ENCODE measurements at places on chromosomes 5 and 9. TPM values are rescaled to one million over a fixed set of nuclear protein-coding genes. Genes with fewer than 3 reads are reported as not detected.

GRCh38 chr5:160537940-160538339 lies 116.3 kb downstream of the PTTG1 start:
- H3K27me3 ChIP-seq, result no peaks in the 10 kb centered on the region
- DNase-seq, result peak; percentile 24
- peaks cover 14% of the 10 kb centered on the region for H3K4me1 ChIP-seq
- no peaks in the 10 kb centered on the region for H3K36me3 ChIP-seq

DNA sequence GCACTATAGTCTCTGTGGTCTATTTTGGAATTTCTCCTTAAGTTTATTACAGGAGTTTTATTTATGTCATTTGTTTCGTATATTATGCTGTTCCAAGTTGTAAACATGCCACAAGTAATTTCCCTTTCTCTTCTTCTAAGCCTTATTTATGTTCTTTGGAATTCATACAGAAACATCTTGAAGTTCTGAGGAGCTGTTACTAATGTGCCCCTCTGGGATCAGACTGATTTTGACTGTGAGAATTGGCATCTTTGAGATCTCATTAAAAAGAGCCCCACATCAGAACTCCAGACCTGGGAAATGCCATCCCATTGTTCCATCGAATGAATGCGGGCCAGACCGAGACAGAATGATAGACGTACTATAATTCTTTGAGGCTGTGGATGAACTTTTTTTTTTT lies 138.8 kb upstream of the CD180 start:
- H3K27ac ChIP-seq, result no peak overlapping the region
- H3K27me3 ChIP-seq, result peaks cover 6% of the 10 kb centered on the region
- H3K36me3 ChIP-seq, result no peaks in the 10 kb centered on the region
- no peaks in the 10 kb centered on the region for H3K4me1 ChIP-seq
- DNase-seq, result no peak

GRCh38 chr9:104795082-104795481 lies 31.2 kb downstream of the NIPSNAP3B start:
- no peak for DNase-seq
- no peak overlapping the region for H3K27ac ChIP-seq
- peaks cover 4% of the 10 kb centered on the region for H3K4me1 ChIP-seq
- H3K36me3 ChIP-seq, result peaks cover 8% of the 10 kb centered on the region

- no peaks in the 10 kb centered on the region for H3K4me1 ChIP-seq
- no peak overlapping the region for H3K27ac ChIP-seq
- no peaks in the 10 kb centered on the region for H3K36me3 ChIP-seq
- DNase-seq, result no peak
- H3K4me3 ChIP-seq, result no peak overlapping the region
These were observed 757.7 kb upstream of the SEMA6A start for GRCh38 chr5:117332341-117332740.

DNA sequence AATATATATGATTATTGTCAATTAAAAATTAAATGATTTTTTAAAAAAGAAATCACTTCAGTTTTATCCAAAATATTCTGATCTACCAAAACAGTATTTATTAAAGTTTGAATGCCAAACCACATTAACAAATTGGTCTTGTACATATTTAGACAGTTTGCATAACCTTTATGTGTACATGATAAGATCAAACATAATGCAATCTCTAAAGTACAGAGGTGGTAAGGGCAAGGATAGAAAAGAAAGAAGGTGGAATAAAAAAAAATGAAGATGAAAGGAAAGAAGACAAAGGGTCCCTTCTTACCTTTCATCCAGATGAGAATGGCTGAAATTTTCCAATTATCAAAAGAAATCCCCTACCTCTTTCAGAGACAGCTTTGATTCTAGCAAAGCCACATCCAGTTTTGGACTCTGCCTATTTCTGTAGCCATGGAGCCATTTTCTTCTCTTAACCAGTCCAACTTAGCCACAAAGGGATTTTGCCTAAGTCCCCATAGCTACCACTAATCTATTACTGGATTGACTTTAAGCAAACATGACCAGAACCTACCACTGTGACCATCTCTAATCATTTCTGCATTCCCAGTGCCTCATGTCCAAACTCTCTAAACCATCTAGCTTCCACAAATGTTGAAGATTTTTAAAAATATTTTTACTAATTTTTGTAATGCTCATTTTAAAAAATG lies 133.3 kb upstream of the TRPM3 start:
- no peaks in the 10 kb centered on the region for H3K27me3 ChIP-seq
- H3K27ac ChIP-seq, result no peak overlapping the region
- H3K36me3 ChIP-seq, result no peaks in the 10 kb centered on the region
- no peak overlapping the region for H3K4me3 ChIP-seq
- DNase-seq, result no peak

DNA sequence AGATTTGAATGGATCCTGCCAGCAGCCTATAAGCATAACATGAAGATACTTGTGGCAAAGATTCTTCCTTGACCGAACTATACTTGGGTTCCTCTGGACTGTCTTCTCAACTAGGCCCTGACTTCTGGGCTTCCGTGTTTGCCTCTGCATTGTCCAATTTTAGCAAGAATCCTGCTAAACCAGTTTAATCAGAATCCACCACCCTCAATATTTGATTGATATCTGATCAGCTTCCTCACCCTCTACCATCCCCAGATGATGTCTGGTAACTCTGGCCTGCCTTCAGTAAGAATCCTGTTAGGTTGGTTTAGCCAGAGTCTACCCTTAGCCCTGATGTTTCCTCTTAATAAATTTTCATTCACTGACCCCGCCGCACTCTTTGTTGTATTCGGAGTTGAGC lies 54.4 kb upstream of the GALNT10 start:
- no peaks in the 10 kb centered on the region for H3K4me1 ChIP-seq
- DNase-seq, result no peak
- no peaks in the 10 kb centered on the region for H3K36me3 ChIP-seq
- no peak overlapping the region for H3K27ac ChIP-seq
- H3K27me3 ChIP-seq, result peaks cover 1% of the 10 kb centered on the region

GRCh38 chr9:742914-743589 lies 98.4 kb upstream of the DMRT1 start:
- H3K36me3 ChIP-seq, result peaks cover 11% of the 10 kb centered on the region
- no peak for DNase-seq
- H3K27ac ChIP-seq, result no peak overlapping the region
- H3K4me3 ChIP-seq, result no peak overlapping the region
- no peaks in the 10 kb centered on the region for H3K27me3 ChIP-seq

GRCh38 chr9:16312962-16313546 lies 557.4 kb downstream of the BNC2 start:
- H3K27me3 ChIP-seq, result no peaks in the 10 kb centered on the region
- no peak for DNase-seq
- no peak overlapping the region for H3K27ac ChIP-seq
- H3K36me3 ChIP-seq, result no peaks in the 10 kb centered on the region
- H3K4me1 ChIP-seq, result no peaks in the 10 kb centered on the region

DNA sequence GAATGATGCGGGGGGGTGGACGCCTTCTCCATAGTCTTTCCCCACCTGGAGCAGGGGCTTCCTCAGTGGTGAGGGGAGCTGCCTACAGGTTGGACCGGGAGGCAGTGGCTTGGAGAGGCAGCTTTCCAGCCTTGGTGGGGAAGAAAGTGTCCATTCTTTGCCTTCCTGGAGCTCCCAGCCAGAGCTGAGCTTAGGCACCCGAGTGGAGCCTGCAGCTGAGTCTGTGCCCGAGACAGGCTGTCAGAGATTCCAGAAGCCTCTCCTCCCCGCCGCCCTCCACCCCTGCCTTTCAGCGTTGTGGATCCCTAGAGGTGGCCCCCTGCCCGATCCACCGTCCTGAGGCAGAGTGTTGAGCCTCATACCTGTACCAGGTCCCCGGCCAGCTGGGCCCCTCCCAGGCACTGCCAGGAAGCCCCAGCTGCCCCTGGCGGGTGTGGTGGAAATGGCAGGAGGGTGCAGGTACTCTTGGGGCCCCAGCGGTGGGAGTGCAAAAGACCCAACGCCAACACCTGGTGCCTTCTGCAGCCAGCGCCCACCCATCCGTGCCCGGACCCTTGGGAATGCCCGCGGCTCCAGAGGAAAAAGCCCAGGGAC lies 112.0 kb downstream of the RXRA start:
- no peak overlapping the region for H3K27ac ChIP-seq
- DNase-seq, result no peak
- H3K4me1 ChIP-seq, result peaks cover 4% of the 10 kb centered on the region
- peaks cover 6% of the 10 kb centered on the region for H3K27me3 ChIP-seq

DNA sequence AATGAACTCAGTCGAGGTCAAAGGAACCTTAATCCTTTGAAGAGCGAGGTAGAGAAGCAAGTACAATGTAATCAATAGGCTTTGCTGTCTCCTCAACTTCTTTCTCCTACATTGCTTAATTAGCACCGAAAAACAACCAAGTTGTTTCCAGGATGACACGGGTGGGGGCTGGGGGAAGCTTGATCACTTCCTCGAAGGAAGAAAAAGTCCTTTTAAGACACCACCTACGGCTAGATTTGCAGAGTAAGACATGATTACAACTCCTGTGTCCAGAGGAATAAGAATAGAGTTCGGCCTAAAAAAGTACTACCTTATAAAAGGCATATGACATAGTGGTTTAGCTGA lies 811 bp upstream of the ARRDC3 start:
- H3K36me3 ChIP-seq, result peaks cover 20% of the 10 kb centered on the region
- H3K27ac ChIP-seq, result peak overlapping the region; percentile 100
- H3K27me3 ChIP-seq, result no peaks in the 10 kb centered on the region
- peak overlapping the region; percentile 86 for H3K4me3 ChIP-seq

- no peaks in the 10 kb centered on the region for H3K36me3 ChIP-seq
- no peak for DNase-seq
- H3K27me3 ChIP-seq, result no peaks in the 10 kb centered on the region
- H3K27ac ChIP-seq, result no peak overlapping the region
- no peak overlapping the region for H3K4me3 ChIP-seq
These were observed 258.4 kb upstream of the CCNH start for GRCh38 chr5:87671146-87671545.

- peak overlapping the region; percentile 77 for H3K27ac ChIP-seq
- peaks cover 3% of the 10 kb centered on the region for H3K36me3 ChIP-seq
- H3K27me3 ChIP-seq, result no peaks in the 10 kb centered on the region
- peaks cover 24% of the 10 kb centered on the region for H3K4me1 ChIP-seq
These were observed 22.5 kb upstream of the NINJ1 start for GRCh38 chr9:93156475-93157008.

DNA sequence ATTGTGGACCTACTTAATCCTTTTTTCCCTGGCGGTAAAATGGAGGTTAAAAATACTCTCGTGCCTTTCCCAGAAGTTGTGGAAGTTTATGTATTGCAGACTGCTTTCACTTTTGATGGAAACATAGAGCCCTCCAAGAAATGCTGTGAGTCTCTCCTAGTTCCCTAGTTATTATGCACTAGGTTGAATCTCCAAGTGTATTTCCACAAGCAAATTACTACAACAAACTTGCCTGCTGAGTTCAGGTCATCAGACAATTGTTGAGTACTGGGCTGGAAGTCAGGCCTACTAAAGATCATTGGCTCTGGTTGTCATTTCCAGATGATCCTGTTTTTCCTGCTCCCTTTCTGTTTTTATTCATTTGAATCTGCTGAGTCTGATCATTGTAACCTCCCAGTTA lies 104.1 kb downstream of the CD180 start:
- no peaks in the 10 kb centered on the region for H3K4me1 ChIP-seq
- H3K27me3 ChIP-seq, result no peaks in the 10 kb centered on the region
- H3K27ac ChIP-seq, result no peak overlapping the region
- peaks cover 15% of the 10 kb centered on the region for H3K36me3 ChIP-seq
- no peak overlapping the region for H3K4me3 ChIP-seq

DNA sequence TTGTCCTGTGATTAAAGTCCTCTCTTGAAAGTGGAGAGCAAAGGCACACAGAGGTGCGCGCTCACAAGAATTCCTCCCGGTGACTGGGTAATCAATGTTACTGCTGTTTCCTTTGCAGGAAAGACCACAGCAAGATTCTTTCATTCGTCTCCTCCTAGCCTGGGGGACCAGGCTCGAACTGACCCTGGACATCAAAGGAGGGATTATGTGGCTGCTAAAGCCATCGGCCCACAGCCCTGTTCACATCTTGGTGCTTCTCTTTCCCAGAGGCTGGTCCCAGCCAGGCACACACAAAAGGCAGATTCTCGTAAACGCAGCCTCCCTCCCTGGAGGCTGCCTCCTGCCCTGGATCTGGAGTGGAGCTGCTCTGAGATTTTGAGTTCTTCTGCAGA lies 230.9 kb downstream of the FANCC start:
- no peaks in the 10 kb centered on the region for H3K4me1 ChIP-seq
- peaks cover 1% of the 10 kb centered on the region for H3K36me3 ChIP-seq
- H3K27me3 ChIP-seq, result no peaks in the 10 kb centered on the region
- no peak overlapping the region for H3K27ac ChIP-seq
- DNase-seq, result no peak

DNA sequence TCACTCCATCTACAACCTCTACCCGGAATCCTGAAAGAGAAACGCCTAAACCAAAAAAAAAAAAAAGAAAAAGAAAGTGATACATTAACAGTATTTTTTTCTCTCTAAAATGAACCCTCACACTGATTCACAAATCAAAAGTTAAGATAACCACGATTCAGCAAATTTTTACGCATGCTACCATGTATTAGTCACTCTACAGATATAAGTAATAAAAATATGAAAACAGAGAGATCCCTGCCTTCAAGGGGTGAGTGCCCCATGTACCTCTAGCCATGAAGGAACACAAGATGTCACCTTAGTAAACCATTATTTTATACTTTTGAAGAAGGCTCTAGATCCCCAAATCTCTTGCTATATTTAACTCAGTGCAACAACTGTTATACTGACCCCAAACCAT lies 33.4 kb downstream of the CEMIP2 start:
- DNase-seq, result no peak
- peaks cover 53% of the 10 kb centered on the region for H3K36me3 ChIP-seq
- no peak overlapping the region for H3K4me3 ChIP-seq

DNA sequence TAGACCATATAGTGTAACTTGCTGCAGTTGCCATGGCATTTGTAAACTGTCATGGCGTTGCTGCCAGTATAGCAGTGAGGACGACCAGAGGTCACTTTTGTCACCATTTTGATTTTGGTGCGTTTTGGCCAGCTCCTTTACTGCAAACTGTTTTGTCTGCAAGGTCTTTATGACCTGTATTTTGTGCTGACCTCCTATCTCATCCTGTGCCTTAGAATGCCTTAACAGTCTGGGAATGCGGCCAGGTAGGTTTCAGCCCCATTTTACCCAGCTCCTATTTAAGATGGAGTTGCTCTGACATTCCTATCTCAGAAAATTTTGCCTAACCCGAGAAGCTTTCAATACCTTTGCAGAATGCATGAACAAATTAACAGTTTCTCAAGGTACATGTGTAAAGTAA lies 914.4 kb upstream of the ACO1 start:
- peaks cover 11% of the 10 kb centered on the region for H3K4me1 ChIP-seq
- H3K36me3 ChIP-seq, result peaks cover 1% of the 10 kb centered on the region
- no peak overlapping the region for H3K27ac ChIP-seq
- no peak for DNase-seq

DNA sequence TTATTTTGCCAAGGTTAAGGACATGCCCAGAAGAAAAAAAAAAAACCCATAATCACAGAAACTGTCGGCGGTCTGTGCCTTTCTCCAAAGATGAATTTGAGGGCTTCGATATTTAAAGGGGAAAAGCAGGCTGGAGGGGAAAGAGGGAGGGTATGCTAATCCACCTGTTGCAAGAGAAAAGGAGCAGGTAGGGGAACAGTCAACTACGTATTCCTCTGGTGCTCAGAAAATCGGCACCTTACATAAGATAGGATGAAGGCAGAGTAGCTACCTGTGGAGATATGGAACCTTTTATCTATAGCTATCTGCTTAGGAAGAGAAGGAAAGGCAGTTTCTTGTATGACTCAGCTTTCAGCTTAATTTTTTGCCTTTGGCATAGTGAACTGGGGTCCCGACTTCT lies 77.7 kb downstream of the PTCD2 start:
- H3K4me3 ChIP-seq, result no peak overlapping the region
- H3K27me3 ChIP-seq, result peaks cover 19% of the 10 kb centered on the region
- H3K36me3 ChIP-seq, result peaks cover 2% of the 10 kb centered on the region
- H3K27ac ChIP-seq, result no peak overlapping the region
- no peak for DNase-seq
- H3K4me1 ChIP-seq, result no peaks in the 10 kb centered on the region

Gene PNPLA7
- 4.0 TPM for total RNA-seq

Gene IFNA2
- not detected for total RNA-seq

Gene OR1J2
- not detected for total RNA-seq

Gene SPATA24
- 3.7 TPM for total RNA-seq

Gene IFNA13
- not detected for total RNA-seq

Gene FSTL4
- total RNA-seq, result not detected
